ENCODE measurements at places on chromosomes 5 and 9.

DNA sequence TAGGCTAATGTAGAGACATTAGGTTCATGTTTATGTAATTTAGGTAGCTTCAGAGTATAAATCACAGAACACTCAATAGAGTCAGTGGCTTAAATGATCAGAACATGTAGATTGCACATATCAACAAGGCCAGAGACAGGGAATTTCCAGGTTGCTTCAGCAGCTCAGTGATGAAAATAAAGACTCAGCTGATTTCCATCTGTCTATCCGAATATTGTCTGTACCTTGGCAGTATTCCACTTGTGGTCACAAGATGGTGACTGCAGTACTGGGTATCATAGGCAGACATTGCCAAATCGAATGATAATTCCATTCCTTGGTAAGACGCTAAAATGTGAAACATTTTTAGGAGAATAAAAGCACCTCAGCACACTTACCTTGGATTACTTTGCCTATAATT, 702.2 kb downstream of the MAT2B start:
- DNase-seq: no peak

GRCh38 chr5:115452536-115453235, 91.9 kb downstream of the FEM1C start:
- no peak for DNase-seq

GRCh38 chr9:136237486-136238341, 7.9 kb downstream of the QSOX2 start:
- no peak for DNase-seq

DNA sequence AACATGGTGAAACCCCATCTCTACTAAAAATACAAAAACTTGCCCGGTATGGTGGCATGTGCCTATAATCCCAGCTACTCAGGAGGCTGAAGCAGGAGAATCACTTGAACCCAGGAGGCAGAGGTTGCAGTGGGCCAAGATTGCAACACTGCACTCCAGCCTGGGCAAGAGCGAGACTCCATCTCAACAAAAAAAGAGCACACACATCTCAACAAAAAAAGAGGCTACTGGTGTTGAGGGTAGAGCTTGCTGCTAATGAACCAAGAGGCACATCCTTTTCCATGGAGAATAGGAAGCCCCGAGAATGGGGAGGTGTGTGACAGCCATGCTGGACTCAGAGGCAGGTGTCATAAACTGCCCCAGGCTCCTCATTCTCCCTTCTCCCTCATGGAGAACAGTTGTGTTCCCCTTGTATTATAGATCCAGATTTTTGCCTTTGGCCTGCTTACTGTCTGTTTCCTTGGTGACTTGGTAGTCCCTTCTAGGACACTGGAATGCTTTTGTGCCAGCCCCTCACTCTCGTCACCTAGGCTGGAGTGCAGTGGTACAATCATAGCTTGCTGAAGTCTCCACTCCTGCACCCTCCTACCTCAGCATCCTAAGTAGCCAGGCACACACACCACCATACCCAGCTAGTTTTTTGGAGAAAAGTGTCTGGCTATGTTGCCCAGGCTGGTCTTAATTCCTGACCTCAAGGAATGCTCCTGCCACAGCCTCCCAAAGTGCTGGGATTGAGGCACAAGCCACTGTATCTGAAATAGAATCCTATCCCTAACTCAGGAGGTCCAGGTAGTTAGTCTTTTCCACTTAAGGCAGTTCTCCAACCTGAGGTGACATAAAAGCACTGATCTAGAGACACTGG, 5.1 kb downstream of the RPL12 start:
- no peak for DNase-seq

DNA sequence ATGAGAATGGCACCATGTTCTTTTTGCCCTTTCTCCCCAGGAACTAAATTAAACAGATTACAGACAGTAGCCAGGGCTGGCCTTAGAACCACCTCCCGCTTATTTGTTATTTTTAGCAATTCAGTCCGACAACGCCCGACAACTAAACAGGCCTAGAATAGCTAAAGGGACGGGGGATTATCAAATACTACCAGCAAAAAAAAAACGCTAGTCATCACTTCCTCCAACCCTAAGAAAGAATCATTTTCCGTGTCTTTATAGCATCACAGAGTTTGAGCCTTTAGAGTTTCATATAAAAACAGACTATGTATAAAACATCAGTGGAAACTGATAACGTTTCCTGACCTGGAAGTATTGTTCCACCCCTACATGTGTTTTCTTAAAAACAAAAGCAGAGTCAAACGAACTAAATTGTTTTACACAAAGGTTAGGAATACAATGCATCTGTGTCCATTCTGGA, 35.3 kb downstream of the PFDN1 start:
- DNase-seq: no peak

DNA sequence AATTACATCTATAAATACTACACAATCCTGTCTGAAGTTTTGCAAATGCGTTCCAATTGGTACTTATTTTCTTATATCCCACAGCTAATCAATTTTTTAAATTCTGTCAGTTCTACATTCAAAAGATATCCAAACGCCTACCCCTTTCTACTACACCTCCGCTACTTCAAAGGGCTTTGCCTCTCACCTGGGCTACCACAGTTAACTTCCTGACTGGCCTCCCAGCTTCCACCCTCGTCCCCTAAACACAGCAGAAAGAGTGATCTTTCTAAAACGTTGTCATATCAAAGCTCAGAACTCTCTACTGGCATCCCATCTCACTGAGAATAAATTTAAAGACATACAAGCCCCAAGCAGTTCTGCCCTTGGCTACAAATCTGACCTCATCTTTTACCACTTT, 32.3 kb upstream of the NIPBL start:
- DNase-seq: no peak

DNA sequence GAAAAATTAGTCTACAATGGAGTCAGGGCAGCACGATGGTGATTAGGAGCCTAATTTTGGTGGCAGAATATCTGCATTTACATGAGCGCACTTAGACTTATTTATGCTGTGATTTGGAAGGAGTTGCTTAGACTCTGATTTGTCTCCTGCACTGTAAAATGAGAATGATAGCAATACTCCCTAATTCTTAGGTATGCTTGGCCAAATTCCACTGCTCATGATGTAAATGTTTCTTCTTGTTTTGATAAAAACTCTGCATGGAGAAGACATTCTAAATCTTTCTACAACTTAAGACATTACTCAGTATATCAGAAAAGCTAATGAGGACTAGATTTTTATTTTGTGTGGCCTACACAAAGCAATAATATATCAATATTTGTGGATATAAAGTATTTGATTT, 205.4 kb downstream of the CDH18 start:
- no peak for DNase-seq

DNA sequence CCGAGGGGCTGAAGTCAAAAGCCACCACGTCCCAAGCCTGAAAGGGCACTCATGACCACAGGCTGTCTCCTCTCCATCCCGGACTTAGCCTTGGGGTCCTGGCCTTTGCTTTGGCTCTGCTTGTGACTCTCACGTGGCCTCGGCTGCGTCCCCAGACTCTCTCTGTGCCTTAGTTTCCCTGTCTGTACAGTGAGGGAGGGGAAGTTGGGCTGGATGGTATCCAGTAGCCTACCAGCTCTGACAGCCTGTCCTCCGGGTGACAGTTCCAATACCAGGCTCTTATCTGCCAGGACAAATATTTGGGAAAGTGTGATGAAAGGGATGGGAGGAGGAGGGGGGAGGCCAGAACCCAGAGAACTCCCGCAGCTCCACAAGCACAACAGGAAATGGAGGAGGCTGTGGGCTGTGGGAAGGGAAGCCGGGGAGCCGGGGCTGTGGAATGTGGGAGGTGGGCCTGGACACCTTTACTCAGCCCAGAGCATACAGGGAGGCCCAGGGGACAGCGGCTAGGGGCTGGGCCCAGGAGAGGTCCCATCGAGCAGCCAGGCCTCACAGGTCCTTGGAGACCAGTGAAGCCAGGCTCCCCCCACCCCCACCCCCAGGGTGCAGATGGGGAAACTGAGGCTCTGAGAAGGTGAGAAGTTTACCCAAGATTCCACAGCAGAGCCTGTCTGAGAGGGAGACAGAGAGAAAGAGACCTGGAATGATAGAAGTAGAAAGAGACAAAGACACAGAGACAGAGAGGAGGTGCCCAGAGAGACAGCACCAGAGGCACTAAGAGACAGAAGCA, 18.3 kb downstream of the PDGFRB start:
- DNase-seq: no peak

- no peak for DNase-seq
Observed at GRCh38 chr5:78756858-78757257, 108.3 kb upstream of the LHFPL2 start.

DNA sequence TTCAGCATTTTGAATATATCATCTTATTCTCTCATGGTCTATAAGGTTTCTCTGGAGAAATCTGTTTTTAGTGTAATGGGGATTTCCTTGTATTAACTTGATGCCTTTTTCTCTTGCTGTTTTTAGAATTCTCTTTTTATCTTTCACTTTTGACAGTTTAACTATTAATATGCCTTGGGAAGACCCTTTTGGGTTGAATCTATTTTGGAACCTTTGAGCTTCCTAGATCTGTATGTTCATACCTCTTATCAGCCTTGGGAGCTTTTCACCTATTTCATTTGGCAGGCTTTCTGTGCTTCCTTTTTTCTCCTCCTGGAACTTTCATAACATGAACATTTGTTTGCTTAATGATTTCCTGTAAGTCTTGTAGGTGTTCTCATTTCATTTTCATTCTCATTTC, 22.2 kb downstream of the RCL1 start:
- DNase-seq: no peak

- no peak for DNase-seq
Observed at GRCh38 chr5:167820101-167820990, 471.1 kb upstream of the WWC1 start.

GRCh38 chr5:89211836-89212235, 328.9 kb upstream of the MEF2C start:
- DNase-seq: no peak

- DNase-seq: no peak
Observed at GRCh38 chr9:26310294-26310693, 582.3 kb downstream of the CAAP1 start.

GRCh38 chr5:145260670-145261069, 574.5 kb downstream of the PRELID2 start:
- no peak for DNase-seq

- no peak for DNase-seq
Observed at GRCh38 chr9:117315236-117315635, 99.6 kb downstream of the ASTN2 start.

- no peak for DNase-seq
Observed at GRCh38 chr5:94402096-94402495, 216.3 kb downstream of the KIAA0825 start.

- DNase-seq: no peak
Observed at GRCh38 chr9:76451234-76451633, 7.7 kb upstream of the GCNT1 start.

DNA sequence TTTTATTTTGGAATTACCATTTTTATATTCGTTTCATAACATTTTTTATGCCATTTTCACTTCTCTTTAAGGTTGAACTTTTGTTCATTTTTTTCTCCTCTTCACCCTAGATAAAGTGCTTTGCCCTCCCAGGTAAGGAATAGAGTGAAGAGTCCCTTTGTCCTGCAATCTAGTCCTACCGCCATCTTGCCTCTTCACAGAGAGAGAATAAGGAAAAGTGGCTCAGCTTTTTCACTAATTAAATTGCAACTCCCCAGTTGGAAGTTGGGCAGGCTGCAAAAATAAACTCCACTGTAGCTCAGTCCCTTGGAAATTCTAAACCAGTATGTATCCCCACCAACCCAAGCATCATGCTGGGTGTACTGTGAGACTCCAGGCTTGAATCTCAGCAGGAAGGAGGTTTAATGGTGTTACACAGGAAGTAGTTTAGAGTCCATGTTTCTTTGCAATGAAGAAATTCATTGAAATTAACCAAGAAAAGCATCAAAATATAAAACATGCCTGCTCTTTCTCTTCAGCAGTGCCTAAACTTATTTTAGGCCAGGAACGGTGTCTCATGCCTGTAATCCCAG, 60.3 kb upstream of the PCSK1 start:
- DNase-seq: no peak

Measured in activated CD8-positive, alpha-beta T cell treated with anti-CD3 and anti-CD28 coated beads for 36 hours (primary cell).